ENCODE measurements at places on chromosomes 1 and 21. TPM values are rescaled to one million over a fixed set of nuclear protein-coding genes. Genes with fewer than 3 reads are reported as not detected.

LCE1E gene
- total RNA-seq: not detected

BRDT gene
- not detected for total RNA-seq

CFAP107 gene
- not detected for total RNA-seq

VWA5B1 gene
- total RNA-seq: not detected

CSMD2 gene
- under 0.01 TPM for total RNA-seq

- no peak for DNase-seq
These were observed 5.5 kb downstream of the TRAPPC10 start for GRCh38 chr21:44017601-44018000.

DNA sequence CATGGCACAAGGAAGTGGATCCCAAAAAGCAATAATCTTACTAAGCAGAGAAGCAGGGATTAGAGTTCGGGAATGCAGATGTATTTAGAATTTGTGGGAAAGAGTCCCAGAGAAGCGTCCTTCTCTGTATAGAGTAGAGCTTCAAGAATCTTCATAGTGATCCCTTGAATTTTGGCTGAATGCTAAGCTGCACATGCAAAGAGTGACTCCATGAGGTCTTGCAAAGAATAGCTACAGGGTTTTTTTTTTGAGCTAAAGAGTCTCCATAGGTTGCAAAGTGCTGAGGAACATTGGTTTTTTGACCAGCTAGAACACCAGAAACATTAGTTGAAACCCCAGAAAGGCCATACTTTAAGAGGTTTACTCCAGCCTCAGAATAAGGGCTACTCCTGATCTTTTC is 206.7 kb downstream of the CTH start:
- DNase-seq: no peak

DNA sequence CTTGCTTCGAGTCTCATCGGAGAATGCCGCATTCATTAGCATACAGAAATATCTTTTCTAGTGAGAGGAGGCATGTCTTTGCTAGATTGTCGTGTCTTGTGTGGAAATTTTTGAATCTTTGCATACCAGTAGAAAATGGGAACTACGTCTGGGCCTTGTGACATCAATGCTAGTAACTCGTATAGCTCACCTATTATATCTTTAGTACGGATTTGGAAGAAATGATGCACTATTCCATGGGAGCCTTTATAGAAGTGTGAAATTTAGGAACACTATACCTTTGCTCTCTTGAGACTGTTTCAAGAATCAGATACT is 835 bp downstream of the UHMK1 start:
- DNase-seq: no peak

- no peak for DNase-seq
These were observed 77.9 kb downstream of the TENT5C start for GRCh38 chr1:117683571-117684285.

- no peak for DNase-seq
These were observed 244.8 kb upstream of the PROX1 start for GRCh38 chr1:213742992-213743391.

DNA sequence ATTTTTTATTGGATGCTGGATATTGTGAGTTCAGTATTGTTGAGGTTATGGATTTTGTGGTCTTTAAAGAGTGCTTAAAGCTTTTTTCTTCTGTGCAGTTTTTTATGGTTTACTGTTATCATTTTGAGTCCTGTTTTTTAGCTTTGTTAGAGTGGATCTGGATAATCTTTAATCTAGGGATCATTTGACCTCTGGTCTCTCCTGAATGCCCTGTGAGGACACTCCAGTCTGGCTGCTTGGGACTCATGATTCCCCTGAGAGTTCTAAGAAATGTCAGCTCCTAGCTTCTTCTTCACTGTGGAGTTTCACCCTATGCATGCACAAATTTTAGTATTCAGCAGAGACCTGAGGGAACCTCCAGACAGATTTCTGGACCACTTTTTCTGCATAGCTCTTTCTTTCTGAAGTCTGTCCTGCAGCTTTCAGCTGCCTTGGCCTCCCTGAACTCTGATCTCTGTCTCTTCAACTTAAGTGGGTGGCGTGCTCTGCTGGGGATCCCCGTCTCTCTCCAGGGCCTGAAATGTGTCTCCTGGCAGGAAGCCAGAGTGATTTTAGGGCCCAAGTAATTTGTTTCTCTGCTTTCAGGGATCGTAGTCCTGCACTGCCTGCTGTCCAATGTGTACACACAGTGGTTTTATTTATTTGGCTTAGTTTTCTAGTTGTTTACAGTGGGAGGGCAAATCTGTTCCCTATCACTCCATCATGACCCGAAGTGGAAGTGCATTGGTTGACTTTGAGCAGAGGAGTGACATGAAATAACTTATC is 14.7 kb downstream of the PEX14 start:
- no peak for DNase-seq

GRCh38 chr1:186208405-186209129 is 166.5 kb downstream of the TPR start:
- DNase-seq: no peak

- no peak for DNase-seq
These were observed 259.2 kb downstream of the GREM2 start for GRCh38 chr1:240352769-240353168.

DNA sequence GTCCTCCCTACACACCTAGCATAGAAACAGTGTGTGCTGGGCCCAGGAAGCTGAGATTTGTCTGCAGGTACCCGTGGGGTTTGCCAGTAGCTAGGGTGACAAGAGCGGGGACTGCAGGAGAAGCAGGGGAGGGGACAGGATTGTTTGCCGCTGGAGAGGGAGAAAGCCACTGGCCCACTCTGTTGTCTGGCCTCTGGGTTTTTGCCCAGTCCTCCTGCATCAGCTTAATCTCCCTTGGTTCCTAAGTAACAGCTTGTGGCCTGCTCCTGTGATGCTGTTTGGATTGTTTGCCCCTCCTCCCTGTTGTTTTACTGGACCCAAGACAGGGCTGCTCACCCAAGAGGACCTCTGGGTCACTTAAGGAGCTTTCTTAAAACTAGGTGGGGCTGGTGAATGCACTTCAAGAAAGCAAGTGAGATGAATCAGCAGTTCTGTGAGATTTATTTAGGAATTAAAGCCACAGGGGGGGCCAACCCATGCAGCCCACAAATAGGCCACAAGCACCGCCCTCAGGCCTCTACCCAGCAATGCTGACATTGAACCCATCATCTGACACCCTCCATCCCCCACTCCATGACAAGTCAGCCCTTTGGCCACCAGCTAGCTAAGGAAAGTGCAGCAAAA is 142.8 kb downstream of the ZZZ3 start:
- DNase-seq: no peak

CD2 gene
- total RNA-seq: not detected

DNA sequence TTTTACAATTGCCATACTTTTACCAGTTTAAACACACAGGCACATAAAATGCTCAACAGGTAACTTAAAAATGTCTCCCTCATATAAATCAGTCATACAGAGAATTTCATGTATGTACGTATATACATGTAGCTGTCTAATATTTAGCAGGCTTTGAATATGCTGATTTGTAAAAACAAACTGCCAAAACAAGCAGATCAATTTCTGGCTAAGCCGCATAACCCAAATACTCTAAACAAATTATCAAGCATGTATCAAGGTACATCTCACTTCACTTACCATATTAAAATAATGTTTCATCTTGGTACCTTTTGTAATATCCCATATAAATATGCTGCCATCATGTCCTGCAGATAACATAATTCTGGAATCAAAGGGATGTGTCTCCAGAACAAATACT is 43.8 kb downstream of the BRWD1 start:
- DNase-seq: no peak

PKP1 gene
- total RNA-seq: under 0.01 TPM

- peak; percentile 76 for DNase-seq
These were observed 229.2 kb upstream of the CAMK1G start for GRCh38 chr1:209354111-209354839.

GRCh38 chr1:54949053-54949452 is 31.4 kb upstream of the TMEM61 start:
- DNase-seq: no peak

- no peak for DNase-seq
These were observed 8.4 kb downstream of the SMIM1 start for GRCh38 chr1:3780901-3781300.

GRCh38 chr21:44724196-44724595 is 12.8 kb upstream of the TSPEAR start:
- DNase-seq: no peak

DNA sequence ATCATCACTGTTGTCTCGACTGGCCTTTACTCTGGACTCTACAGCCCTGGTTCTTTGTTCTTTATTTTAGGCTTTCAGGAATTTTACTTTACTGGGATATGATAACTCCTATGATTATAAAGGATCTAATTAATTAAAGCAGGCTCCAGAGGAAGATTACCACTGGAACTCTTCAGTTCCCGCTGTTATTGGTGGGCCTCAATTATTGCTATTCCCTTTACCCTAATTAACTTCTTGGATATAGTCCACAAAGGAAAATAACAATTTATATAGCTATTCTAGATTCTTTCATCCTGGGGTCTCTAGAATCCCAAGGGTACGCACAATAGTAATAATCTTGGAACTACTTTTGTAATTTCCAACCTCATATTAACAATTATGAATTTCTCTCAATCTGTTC is 8.5 kb upstream of the OVAAL start:
- DNase-seq: no peak

DNA sequence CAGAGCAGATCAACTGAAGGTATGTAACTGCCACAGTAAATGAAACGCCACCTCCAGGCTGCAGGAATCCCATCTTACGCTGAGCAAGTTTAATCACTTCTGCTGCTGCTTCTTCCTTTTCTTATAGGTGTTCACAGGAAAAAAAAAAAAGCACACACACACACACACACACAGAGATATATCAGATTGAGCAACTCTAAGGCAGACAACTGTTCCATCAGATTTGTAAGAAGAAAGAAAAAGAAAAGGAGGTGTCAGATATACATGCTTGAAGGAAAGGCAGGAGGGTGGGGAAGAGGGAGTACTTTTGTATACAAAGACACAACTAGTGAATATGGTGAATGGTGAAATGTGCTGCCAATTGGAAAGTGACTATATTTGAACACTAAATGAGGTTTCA is 28.6 kb downstream of the DSTYK start:
- no peak for DNase-seq

DNA sequence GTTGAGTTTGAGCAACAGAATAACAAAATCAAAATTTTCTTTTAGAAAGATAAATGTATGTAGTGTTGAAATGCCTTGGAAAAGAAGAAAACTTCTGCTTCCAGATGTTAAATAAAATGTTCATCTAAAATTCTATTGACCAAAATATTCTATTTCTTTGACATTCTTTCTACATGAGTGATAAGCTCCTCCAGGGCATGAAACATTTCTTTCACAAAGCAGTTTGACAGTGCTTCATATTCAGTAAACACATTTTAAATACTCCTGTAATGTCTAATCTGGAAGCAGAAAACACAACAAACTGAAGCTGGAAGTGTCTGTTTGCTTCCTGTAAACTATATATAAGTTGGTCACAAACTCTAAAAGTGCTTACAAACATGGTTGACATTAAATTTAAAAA is 61.5 kb downstream of the RGS21 start:
- no peak for DNase-seq

DNA sequence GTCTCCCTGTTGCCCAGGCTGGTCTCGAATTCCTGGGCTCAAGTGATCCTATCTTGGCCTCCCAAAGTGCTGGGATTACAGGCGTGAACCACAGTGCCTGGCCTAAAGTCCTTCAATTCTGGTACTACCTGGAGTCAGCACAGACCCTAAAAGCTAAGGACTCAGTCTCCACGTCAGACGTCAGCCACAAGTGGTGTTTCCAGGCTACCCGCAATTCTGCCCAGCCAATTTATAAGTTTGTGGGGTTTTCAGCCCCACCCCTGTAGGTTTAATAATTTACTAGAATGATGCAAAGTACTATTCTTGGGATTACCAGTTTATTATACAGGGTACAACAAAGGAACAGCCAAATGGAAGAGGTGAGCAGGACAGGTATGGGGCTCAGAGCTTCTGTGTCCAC is 10.6 kb upstream of the DIP2A start:
- DNase-seq: no peak

SLC9C2 gene
- total RNA-seq: not detected

DNA sequence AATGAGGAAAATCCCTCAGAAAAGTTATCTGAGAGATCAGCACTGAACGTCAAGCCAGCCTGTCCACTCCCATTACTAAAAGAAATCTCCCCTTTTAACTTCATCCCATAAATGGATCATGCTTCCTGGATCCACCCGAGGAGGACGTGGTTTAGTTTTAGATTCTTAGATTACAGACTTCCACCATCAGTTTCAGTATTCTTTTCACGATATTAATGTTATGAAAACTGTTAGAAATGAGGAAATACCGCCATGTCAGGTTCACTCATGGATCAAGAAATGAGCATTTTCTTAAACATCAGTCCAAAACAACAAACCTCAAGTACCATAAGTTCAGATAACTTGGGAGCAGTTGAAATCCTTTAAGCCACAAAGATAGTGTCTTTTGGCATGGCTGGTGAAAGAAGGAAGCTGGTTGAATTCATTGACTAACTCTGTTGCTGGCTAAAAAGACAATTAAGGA is 49.8 kb downstream of the NFIA start:
- DNase-seq: no peak

ST6GALNAC5 gene
- not detected for total RNA-seq

TPTE gene
- not detected for total RNA-seq

DNA sequence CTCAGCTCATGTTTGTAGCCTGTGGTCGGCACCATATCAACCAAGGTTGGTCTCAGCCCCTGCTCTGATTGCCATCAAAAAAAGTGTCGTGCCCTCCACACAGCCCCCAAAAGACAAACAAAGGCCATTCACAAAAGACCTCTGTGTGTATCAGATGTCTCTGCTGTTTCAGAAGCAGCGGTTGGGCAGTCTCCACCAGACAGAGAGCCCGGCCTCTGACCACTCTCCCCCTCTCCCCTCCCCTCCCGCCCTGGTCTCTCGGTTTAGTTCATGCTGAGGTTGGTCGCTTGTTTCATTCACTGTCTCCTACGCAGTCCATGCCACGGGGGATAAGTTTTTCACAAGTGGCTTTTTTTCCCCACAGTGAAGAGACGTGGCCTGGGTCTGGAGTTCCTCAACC is 27.1 kb downstream of the ACTA1 start:
- no peak for DNase-seq

DNA sequence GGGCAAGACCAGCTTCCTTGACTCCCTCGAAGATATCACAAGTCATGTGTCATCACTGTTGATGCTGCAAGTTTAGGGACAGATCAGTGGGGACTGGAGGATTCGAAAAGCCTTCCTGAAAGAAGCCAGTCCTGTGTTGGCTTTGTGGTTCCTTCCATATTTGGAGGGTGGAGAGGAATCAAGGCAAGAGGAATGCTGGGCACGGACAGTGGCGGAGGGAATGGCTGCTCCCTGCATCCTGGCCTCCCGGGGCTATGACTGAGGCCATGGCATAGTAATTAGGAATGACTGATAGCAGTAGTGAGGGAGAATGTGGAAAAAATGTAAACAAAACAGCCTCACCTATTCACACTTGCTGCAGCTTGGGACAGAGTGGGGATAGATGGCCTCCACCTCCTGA is 36.4 kb downstream of the VANGL1 start:
- no peak for DNase-seq

- no peak for DNase-seq
These were observed 334.0 kb upstream of the PRMT6 start for GRCh38 chr1:106722466-106722865.

GRCh38 chr1:40786171-40786994 is 2.8 kb downstream of the KCNQ4 start:
- DNase-seq: no peak

All from dermis microvascular lymphatic vessel endothelial cell (primary cell).